ENCODE measurements at places on chromosomes 12 and 14.
A peak's percentile ranks its signal among the peaks of the same experiment; 100 is the strongest.

DNA sequence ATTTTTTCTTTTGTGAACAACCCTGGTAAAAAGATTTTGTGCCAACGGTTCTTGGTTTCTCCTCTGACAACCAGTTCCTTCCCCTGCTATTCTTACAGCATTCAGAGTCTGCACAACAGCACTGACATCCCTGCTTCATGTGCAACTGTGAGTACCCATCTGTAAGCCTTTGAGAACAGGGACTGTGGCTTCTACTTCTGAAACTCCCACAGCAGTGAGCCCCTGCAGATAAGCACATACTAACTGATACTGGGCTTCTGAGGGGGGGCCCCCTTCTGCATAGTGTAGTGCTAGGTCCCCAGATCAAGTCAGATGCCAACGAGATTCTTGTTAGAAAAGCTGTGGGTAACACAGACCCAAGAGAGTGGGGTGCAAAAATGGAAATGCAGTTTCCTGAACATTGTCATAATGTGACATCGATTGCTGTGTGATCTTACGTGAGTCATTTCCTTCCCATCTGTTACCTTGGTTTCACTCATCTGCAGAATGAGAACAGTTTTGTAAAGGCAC lies 11.1 kb upstream of the NINJ2 start:
- peak; percentile 20 for DNase-seq

GRCh38 chr12:123120452-123121166 lies 30.3 kb downstream of the PITPNM2 start:
- no peak for DNase-seq

DNA sequence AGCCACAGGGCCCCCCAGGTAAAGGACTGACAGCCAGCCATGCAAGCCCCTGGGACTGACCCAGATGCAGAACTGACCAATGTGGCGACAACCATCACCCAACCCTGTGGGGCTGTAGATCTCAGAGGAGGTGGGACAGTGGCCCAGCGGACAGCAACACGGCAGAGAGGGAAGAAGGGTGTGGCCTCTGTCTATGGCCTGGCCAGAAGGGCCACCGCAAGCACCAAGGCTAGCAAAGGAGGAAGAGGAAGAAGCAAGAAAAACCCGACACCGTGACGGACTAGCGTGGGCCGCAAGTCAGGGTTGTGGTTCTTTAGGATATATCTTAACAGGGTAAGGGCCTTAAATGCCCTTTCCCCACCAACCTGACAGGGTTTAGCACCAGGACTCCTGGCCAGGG lies 71.2 kb downstream of the ITPK1 start:
- peak; percentile 28 for DNase-seq

DNA sequence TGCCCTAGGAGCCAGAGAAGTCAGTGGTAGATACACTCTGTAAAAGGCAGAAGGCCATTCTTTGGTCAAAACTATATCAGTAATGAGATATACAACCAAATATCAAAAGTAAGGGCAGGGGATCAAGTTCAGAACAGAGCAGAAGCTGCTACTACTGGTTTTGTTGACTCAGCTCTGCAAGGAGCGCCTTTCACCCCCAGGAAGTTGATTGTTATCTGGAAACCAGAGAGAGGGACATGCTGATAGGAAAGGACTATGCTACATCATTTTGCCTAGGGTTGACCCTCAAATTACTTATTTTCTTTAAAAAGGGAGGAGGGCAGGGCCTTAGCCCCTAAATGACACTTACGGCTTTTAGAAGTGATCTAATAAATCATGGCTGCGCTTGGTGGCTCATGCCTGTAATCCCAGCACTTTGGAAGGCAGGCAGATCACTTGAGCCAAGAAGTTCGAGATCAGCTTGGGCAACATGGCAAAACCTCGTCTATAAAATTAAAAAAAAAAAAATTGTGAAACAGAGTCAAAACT lies 194.0 kb downstream of the KLHL28 start:
- DNase-seq: no peak

GRCh38 chr14:20618271-20618749 lies 23.2 kb downstream of the OR6S1 start:
- no peak for DNase-seq

DNA sequence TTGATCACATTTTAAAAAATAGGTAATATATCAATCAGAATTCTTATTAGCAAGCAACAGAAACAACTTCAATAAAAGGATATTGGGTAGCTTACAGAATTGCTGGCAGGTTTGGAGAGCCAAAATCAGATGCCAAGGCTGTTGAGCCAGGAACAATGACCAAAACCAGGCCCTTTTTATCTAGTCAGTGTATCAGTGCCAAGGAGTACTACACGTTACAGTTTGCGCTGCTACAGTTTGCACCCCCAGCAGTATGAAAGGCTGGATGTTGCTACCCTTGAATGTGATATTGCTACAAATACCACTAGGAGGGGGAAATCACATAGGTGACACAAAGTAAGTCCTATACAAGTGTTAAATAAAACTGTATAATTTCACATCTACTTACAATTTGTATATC lies 19.3 kb downstream of the CGRRF1 start:
- no peak for DNase-seq

DNA sequence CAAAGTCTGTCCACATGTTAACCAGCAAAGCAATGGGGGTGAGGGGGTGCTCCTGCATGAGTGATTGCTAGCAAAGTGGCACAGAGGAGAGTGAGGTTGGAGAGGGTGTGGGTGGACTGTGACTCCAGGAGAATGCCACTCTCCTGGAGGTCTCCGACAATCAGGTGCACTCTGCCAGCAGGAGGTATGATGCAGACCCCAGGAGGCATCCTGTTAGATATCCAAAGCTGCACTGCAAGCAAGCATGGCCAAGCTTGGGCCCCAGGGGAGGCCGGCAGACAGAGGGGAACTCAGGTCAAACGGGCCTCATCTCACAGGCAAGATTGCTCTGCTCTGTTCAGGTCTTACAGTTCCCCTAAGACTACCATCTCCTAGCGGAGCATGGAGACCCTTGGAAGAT lies 73.5 kb upstream of the ALX1 start:
- DNase-seq: no peak

DNA sequence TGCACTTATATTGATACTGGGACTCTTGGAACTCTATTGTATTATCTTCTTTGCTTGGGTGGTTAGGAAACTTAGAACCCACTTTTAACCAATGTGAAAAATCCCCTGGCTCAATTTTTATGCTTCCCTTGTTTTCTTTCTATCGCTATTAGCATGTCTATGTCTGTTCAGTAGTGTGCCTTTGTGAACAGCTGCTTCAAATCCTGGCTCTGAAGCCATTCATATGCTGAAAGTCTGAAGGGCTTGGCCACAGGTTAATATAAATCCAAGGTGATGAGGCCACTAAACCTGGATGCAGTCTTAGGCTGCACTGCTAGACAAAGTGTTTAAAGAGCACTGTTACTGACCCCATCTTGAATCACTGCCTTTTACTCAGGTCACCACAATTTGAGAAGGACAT lies 94.9 kb upstream of the RIC8B start:
- no peak for DNase-seq

GRCh38 chr14:86788224-86788623 lies 1204.8 kb downstream of the GALC start:
- DNase-seq: no peak

DNA sequence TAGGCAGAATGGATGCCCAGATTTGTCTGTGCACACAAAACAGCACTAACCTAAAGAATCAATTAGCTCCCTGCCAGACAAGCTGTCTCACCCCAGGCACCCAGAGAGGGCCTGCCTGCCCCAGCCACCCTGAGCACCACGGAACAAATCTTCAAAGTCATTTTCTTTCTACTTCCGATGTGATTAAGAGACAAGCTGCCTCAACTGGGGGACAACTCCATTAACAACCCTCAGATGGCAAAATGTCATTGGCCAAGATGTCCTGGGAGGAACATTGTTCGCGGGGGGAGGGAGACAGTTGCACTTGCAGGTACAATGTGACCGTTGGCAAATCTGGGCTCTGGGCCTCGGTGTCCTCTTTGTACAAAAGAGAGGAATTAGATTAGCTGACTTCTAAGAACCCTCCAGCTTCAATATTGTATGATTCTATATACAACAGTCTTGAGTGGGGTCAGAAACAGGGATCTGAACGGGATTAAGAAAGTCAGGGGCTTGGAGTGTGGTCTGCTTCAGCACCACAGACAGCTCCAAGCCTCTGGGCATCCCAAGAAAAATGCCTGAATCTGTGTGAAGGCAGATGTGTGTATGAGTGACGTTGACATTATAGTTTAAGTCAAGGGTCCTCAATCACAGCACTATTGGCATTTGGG lies 42.8 kb upstream of the CMKLR1 start:
- DNase-seq: no peak

GRCh38 chr12:117188121-117188665 lies 2.1 kb downstream of the FBXO21 start:
- DNase-seq: no peak

GRCh38 chr14:66468778-66469367 lies 17.3 kb upstream of the CCDC196 start:
- no peak for DNase-seq
